ENCODE measurements at places on chromosomes 6 and 20.
A peak's percentile ranks its signal among the peaks of the same experiment; 100 is the strongest.

- no peak for DNase-seq
These were observed 8.2 kb upstream of the TAF8 start for GRCh38 chr6:42042108-42042507.

GRCh38 chr6:3232017-3232945 lies 4.8 kb upstream of the TUBB2B start:
- no peak for DNase-seq

DNA sequence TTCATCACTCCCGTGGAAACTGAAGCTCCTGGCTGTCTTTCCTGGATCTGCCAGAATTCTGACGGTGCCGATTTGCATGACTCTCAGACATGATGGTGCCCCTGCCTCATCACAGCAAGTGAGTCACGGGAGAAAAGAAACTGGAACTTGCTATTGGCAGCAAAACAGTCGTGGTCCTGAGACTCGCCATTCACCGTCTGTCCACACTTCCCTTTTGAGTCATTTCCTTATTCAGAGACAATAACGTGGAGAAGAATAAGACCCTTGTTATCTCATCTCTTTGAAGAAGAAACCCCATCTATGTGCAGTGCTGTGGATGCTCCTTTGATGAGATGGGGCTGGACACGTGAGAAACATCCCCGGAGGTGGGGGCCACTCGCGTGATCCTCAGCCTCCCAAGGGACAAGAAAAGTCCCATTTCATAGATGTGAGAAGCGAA lies 4.2 kb downstream of the GPR31 start:
- DNase-seq, result no peak

- DNase-seq, result no peak
These were observed 75.9 kb downstream of the GFOD1 start for GRCh38 chr6:13411484-13411883.

GRCh38 chr6:161954699-161955276 lies 680.9 kb upstream of the AGPAT4 start:
- no peak for DNase-seq

DNA sequence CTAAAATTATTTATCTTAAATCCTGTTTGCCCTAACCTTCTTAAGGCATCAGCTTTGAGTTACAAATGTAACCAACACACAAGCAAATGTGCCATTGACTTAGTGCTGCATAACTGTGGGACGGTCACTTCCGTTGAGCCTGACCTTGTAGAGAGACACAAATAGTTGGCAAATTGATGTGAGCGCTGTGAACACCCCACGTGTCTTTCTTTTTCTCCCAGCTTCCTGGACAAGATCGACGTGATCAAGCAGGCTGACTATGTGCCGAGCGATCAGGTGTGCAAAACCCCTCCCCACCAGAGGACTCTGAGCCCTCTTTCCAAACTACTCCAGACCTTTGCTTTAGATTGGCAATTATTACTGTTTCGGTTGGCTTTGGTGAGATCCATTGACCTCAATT lies 56.4 kb downstream of the GNAS start:
- no peak for DNase-seq

DNA sequence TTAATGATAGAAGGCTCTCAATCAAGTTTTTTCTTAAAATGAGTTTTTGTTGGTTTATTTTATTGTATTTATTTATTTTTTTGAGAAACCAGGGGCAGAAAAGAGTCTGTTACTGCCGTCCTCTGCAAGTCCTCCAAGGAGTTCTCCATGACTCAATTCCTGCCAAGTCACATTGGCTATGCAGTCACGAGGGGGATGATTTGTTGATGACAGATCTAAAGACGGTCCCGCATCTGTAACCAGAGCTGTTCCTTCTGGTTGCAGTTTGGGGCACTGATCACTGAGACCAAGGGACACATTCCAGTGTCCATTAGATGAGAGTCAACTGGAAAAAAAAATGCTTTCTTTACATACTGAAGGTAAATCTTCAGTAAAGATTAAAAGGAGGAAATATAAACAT lies 13.9 kb upstream of the TSHZ2 start:
- DNase-seq, result no peak

- DNase-seq, result no peak
These were observed 316.0 kb downstream of the CLIC5 start for GRCh38 chr6:45699663-45700062.

DNA sequence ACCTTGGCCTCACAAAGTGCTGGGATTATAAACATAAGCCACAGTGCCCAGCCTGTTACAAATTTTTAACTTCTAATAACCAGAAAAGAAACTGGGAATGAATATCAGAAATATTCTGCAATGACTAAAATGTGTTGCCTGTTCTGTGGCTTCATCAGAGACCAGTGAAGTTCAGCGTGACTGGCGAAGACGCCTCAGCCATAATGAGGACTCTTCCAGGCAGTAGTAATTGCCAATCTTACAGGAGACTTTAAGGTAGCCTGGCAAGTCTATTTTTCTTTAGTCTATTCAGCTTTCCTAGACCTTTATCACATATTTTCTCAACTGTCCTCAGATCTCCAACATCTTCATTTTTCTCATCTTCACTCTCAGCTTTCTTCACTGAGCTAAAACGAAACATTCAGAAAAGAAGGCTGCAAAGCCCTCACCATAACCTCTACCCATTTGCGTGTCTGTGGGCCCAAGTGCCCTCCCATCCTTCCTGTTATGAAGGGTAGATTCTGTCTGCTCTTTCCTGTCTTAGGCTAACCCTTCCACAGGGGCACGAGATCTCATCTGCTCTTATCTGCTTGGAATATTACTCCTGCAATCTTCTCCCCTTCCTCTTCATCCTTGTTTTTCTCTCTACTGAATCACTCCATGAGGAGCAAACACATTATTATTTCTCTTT lies 42.0 kb upstream of the OLIG3 start:
- DNase-seq, result no peak

- no peak for DNase-seq
These were observed 116.4 kb upstream of the SLC22A16 start for GRCh38 chr6:110592765-110593164.

GRCh38 chr20:23152308-23152892 lies 66.3 kb upstream of the CD93 start:
- DNase-seq, result peak; percentile 43
